Smooth muscle cell of the brain vasculature (primary cell): ENCODE measurements at places on chromosomes 5 and 9.

GRCh38 chr5:6581090-6581489 lies 51.8 kb downstream of the NSUN2 start:
- DNase-seq: no peak

DNA sequence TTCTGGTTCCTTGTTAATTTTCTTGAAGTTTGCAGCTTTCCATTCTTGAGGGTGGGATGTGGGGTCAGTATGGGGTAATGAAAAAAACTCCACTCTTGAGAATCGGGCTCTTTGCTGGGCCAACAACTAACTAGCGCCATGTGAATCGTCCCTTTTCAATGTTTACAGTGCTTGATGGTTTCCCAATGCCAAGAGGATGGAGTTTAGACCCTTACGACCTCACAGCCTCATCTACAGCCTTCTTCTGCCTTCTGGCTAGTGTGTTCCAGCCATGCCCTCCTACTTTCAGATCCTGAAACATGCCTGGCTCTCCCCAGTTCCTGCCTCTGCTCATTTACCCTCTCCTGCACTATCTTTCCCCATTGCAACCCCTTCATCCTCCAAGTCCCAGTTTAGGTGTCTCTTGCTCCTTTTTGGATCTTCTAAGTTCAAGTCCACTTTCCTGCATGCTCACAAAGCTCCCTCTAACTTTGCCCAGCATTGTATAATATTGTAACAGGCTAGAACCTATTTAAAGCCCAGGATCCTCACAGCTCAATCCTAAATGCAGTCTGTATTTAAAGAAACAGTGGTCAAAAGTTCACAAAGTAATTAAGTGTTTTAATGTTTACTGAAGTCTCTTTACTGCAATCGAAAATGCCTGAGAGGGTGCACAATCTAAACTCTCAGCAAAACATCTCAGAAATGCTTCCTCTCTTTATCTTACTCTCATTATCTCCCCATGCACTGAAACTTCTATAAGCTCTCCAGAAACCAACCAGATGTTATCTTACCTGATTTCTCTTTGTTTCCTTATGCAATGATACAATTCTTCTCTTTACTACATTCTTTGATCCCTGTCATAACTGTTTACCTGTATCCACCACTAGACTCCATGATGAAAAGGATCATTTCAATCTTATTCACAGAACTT lies 20.6 kb upstream of the CAST start:
- DNase-seq: no peak

GRCh38 chr9:117315236-117315635 lies 99.6 kb downstream of the ASTN2 start:
- DNase-seq: no peak

DNA sequence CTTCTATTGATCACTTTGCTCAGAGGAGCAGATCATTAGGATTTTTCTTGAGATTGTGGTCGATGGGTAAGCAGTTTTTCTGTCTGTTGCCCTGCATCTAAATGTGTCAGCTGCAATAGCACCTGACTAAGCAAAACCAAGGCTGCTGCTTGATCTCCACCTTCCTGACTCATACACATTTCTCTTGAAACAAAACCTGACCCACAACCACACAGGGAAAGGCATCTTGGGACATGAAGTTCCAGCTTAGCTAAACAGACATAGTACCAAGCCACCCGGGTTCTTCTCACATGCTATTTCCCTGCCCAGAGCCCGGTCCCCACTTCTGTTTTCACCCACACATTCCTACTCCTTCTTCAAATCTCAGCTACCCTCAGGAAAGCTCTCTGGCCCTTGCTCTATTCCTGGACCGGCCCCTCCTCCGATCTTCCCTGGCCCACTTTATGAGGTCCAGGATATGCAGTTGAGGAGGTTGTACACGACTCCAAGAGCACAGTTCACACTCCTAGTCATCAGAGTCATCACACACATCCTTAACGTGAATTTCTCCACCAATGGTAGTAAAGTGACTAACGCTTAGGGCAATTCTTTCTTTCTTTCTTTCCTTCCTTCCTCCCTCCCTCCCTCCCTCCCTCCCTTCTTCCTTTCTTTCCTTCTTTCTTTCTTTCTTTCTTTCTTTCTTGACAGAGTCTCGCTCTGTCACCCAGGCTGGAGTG lies 16.0 kb upstream of the ZBTB43 start:
- DNase-seq: no peak

DNA sequence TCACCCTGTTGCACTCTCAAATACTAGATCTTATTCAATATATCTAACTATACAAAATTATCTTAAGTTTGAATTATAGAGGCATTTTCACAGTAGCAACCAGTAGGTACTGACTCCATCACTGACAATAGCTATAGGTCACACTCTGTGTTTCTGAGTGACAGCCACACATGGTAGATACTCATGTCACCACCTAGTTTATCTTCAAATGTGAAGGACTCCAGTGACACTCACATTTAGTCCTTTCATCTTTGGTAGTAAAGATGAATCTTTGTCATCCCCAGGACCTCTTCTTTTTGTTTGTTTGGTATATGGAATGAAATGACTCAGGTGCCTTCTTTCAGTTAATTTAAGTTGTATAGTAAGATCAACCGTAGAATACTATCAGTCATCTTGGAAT lies 102.5 kb upstream of the DHFR start:
- DNase-seq: no peak

GRCh38 chr5:64784451-64785025 lies 15.8 kb downstream of the CWC27 start:
- DNase-seq: peak; percentile 74

DNA sequence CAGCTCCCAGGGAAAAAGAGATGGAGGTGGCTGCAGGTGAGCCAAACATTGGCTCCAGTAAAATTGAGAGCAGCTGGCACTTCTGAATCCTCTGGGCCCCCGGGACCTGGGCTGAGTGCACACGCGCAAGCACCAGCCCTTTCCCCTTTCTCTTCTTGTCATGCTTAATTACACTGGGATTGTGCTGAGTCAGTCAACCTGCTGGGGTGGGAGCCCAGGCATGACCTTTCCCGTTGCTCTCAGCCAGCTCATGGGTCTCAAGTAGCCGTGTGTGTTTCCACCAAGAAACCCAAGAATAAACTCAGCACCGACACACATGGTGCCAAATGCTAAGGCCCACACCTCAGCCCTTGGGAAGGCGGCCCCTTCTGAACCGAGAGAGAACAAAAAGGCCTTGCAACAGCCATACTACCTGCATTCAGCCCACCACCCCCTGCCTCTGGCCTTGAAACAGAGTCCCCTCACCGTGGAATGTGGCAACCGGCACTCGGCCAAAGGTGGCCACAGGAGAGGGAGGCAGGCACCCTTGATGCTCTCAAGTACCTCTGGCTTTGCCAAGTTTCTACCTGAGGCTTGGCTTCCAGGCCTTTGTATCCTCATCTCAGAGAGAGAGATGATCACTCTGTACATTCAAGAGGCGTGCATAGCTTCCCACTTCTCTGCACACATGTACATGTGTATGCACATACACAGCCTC lies 28.1 kb downstream of the SLIT3 start:
- no peak for DNase-seq

DNA sequence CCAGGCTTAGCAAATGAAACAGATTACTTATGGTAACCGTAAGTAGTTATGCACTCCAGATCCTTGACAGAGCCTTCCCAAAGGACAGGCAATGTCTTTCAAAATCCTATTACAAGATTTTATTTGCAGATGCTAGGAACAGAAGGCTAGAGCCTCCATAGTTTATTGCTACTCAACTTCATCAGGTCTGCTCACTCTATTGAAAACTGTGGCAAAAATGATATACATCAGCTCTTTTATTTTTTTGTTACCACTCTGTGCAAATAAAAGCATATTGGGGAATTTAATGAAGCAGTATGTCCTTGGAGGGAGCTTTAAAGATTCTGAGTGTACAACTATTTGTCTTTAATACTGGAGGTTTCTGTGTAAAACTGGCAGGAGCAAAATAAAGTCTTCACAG lies 46.5 kb downstream of the SLC44A1 start:
- DNase-seq: no peak

DNA sequence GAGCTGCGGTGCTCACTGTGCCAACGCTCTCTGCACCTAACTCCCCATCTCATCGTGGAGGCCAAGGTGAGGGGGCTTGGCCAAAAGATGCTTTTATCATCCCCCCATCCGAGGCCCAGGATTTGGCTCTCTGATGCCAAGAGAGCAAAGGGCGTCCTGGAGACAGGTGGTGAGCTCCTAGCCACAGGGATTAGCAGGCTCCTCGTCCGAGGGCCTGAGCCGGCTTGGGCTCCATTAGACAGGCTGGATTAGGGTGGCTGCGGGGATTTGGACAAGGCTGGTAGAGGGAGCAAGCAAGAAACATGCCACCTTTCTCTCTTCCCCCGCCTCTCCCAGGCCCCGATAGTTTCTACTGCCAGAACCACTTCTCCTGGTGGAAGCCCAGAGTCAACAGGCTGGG lies 1.0 kb upstream of the GRM6 start:
- no peak for DNase-seq

- no peak for DNase-seq
Observed at GRCh38 chr9:22383718-22384117, 62.9 kb upstream of the DMRTA1 start.

DNA sequence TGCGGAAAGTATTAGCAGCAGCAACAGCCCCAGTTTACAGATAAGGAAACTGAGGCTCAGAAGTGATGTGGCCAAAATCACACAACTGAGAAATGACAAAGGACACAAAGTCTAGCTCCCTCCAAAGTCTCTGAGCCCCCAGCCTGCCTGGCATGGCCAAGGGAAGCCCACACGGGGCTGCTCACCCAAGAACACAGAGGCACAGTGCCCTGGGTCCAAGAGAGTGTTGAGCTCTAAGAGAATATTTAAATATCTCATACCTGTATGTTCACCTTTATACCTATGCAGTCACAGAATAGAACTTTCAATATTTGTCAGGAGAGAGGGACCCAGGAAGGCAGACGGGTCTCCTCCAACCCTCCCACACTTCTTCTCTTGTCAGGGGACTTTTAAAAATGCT lies 16.6 kb downstream of the VAV2 start:
- DNase-seq: no peak

DNA sequence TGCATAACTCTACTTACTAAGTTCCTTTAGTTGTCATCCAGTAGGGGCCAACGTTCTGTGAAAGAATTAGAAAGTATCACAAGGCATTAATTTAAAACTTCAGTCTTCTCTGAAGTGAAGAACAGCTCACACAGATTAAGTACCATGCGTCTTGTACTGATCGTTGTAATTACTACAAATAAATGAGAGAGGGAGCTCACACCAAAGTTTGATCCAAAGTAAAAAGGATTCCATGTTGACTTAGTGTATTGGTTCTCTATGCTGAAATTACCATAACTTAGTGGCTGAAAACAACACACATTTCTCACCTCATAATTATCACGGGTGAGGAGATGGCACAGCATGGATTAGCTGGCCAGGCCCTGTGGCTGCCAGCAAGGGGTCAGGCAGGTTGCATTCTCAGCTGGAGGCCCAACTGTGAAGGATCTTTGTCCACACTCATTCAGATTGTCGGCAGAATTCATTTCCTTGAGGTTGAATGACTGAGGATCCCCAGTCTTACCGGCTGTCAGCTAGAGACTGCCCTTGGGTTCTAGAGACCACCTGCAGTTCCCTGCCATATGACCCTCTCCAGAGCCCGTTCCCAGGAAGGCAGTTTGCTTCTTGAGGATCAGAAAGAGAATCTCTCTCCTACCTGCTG lies 169.1 kb downstream of the YTHDC2 start:
- DNase-seq: no peak

GRCh38 chr9:18056269-18056992 lies 417.5 kb upstream of the ADAMTSL1 start:
- DNase-seq: no peak

DNA sequence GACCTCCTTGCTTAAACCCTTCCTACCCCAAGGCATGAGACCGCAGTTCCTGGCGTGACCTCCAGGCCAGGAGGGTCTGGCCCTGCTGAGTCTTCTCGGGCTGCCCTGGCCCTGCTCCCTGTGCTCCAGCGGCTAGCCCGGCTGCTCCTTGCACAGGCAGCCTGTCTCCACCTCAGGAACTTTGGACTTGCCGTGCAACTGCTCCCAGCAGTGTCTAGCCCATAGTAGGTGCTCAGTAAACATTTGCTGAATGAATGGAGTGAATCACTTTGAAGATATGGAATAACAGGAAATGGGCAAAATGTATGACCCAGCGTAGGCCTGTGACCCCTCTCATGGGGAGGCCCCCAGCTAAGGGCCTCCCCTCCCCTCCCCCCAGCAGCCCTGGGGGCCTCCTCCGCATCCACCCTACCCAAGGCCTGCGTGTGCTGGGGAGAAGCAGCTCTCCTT lies 127.1 kb downstream of the ZNF354C start:
- DNase-seq: no peak

DNA sequence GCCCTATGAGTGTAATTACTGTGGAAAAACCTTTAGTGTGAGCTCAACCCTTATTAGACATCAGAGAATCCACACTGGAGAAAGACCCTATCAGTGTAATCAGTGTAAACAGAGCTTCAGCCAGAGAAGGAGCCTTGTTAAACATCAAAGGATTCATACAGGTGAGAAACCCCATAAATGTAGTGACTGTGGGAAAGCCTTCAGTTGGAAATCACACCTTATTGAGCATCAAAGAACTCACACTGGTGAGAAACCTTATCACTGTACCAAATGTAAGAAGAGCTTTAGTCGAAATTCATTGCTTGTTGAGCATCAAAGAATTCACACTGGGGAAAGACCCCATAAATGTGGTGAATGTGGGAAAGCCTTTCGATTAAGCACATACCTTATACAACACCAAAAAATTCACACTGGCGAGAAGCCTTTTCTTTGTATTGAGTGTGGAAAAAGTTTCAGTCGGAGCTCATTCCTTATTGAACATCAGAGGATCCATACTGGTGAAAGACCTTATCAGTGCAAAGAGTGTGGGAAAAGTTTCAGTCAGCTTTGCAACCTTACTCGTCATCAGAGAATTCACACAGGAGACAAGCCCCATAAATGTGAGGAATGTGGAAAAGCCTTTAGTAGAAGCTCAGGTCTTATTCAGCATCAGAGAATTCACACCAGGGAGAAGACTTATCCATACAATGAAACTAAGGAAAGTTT lies 9.9 kb downstream of the ZNF189 start:
- DNase-seq: no peak

DNA sequence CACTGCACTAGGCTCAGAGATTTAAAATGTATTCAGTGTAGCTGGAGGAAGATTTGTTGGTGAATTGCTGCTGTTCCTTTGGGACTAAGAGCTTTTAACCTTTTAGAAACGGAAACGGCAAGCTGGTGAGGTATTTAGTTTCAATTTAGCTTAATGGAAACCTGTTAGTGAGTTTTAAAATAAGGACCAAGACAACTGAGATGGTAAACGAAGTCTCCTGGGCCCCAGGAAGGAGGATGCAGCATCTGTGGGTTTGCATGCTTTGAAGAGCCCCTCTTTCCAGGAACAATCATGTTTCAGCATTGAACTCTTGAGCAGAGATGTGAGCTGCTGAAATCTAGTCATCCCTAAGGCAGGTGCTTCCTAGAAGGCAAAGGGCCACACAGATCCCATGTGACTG lies 16.5 kb downstream of the DNAI1 start:
- no peak for DNase-seq

GRCh38 chr9:85089188-85089969 lies 419.9 kb downstream of the NTRK2 start:
- no peak for DNase-seq
